ENCODE measurements at places on chromosomes 16 and 17.

GRCh38 chr17:34726536-34727384 is 147.4 kb downstream of the TMEM132E start:
- DNase-seq: peak; percentile 41

- DNase-seq: no peak
Measured at GRCh38 chr17:46264456-46265198, 30.3 kb upstream of the LRRC37A start.

DNA sequence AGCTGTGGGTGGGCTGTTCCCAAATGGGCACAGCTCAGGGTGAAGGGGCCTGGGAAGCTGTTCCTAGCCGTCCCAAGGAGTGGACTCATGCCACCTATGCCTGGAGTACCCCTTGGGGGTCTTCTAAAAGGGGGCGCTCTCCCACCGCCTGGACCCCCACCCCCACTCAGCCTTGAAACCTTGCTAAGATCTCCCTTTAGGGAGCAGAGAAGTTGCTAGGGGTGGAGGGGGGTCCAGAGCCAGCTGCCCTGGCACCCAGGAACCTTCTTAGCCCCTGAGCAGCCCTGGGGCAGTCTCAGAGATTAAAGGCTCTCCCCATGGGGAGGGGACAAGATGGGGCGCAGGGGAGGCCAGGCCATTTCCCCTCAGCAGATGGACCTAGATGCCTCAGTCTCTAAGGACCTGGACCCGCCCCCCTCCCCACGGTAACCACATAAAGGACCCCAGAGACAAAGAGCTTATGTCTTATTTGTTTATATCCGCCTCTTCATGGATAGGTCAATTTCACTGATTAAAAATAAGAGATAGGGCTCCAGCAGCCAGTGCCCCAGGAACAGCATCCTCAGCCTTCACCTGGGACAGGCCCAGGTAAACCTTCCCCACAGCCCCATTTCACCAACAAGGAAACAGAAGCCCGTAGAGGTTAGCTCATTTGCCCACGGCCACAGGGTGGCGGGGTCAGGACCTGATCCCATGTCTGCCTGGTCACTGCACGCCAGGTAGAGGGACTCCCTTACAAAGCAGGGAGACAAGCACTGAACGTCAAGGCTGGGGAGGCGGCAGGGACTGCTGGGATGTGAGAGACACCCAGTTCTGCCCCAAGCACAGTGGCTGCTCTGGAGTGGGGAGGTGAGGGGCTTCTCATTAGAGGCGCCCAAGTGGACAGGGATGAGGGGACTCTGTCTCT is 3.4 kb downstream of the MTSS2 start:
- DNase-seq: no peak

DNA sequence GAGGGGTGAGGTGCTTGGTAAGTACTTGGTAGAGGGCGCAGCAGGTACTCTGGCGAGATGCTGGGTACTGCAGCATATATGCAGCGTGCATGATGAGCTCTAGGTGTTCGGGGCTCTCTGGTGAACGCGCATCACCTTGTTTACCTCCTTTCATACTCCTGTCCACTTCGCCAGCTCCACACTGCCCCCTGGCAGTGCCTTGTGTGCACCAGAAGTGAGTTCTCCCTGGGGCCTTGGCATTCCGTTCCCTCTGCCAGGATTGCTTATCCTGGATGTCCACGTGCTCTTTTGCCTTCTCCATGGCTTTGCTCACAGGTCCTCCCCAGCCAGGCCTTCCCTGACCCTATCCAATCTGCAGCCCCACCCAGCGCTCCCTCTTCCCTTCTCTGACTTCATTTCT is 154.2 kb downstream of the MRM1 start:
- DNase-seq: peak; percentile 68
